GM19239 (cell line): ENCODE measurements at places on chromosomes 7 and 10.

DNA sequence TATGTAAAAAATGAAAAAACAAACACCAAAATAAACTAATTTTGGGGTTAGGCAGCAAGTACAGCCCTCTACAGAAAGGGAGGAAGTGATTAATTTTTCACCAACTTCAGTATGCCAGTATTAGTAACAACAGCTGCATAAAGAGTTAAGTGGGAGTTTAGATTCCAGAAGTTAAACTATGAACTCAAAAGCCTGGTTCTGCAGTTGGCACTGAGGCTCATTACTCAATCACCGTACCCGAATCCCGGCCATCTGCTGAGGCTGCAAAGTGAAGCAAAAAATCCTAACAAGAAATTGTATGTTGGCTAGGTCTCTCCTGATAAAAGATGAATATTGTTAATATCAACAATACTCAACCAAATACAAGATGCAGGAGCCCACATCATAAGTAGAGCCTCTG lies 4.0 kb downstream of the NUDT5 start:
- DNase-seq, result no peak

DNA sequence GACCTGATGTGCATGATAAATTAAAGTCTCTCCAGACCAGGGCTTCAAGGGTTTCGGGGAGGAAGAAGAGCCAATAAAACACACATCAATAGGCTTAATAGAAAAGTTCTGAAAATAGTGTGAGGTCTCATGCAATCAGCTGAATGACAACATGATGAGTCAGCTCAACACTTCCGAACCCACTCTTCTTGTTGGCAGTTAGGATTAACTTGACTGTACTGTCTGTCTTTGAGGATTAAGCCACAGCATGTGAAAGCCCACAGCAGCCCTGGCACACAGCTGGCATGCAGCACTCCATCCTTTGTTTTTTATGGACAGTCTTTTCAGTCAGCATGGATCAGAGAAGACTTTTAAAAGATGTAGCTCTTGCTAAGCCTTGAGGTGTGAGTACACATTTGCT lies 526.9 kb upstream of the VSTM2A start:
- no peak for DNase-seq

- DNase-seq, result no peak
Observed at GRCh38 chr7:139942636-139943035, 113.6 kb downstream of the TBXAS1 start.

GRCh38 chr10:30822693-30823465 lies 193.3 kb upstream of the LYZL2 start:
- DNase-seq, result no peak

GRCh38 chr7:77188731-77189437 lies 10.7 kb downstream of the FGL2 start:
- DNase-seq, result no peak

GRCh38 chr10:89426230-89426868 lies 12.0 kb downstream of the IFIT5 start:
- DNase-seq, result peak; percentile 18

GRCh38 chr10:28973309-28973972 lies 296.1 kb downstream of the BAMBI start:
- DNase-seq, result no peak

- no peak for DNase-seq
Observed at GRCh38 chr7:90613088-90613498, 17.0 kb downstream of the CDK14 start.

- DNase-seq, result no peak
Observed at GRCh38 chr7:44388089-44388970, 62.9 kb upstream of the CAMK2B start.

DNA sequence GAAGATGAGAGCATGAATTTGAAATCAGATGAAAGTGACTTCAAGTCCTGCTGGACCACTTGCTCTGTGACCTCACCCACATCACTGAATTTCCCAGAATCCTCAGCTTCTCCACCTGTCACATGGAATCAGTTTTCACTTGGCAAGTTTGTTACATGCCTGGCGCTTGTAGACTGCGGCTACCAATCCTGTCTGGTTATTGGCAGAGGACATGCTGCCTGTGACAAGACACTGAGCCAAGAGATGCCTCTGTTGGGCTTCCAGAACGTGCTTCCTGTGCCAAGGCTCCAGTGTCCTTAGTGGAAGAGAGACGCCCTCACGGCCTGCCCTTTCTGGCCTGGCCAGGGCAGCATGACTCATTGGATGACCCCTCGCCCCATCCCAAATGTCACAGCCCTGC lies 4.4 kb upstream of the MYL10 start:
- DNase-seq, result no peak

GRCh38 chr7:129872054-129872453 lies 80.7 kb downstream of the UBE2H start:
- no peak for DNase-seq

DNA sequence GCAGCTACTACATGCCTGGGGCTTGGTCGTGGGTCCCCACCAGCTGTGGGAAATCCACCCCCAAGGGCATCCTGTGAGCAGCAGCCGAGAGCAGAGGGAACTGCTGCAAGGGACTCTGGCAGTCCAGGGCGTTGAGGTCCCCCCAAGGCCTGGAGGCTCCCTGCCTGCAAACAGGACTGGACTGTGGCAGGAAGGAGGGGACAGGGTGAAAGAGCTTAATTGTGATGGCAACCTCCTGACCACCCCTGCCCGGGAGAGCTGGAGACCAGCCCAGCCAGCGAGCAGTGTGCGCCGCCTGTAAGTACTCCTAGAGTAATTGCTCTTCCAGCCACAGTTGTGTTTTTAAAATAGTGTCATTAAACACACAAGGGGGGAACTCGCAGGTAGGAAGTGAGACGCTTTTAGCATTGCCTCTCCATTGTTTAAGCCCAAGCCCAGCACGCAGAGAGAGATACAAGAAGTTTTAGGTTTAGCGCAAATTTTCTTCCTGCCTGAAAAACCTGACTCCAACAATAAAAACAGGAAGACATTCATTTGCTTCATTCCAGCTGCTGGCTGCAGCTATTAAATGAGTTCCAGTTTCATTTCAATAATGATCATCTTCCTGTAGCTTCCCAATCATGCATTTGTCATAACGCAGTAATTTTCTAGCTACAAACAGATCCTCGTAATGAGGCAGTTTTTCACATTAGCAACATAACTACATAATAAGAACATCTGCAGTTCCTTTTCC lies 111.1 kb downstream of the EBF3 start:
- no peak for DNase-seq

DNA sequence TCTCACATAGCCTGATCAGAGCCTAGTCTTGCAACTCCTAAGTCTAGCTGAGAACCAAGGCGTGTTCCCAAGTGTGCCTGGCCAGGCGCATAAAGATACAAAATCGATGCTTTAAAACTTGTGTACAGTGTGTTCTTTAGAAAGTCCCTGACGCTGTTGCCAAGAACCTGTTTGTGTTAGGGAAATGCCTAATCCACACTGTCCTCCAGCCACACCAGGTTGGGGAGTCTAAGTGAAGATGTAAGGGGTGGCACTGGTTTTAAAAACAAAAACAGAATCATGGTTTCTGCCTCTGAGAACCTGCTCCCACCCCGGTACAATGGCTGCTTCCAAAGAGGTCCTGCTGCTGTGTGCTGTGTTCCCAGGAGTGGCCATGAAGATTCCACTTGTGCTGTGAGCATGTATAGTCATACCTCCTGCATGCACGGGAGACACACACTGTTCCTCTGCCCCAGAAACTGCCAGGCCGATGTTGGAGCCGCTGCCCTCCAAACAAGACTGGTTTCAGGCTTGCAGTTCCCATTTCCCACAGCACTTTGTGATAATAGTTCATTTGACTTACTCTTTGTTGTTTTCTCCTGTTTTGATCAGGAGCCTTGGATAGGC lies 88.5 kb downstream of the CCNY start:
- DNase-seq, result no peak

DNA sequence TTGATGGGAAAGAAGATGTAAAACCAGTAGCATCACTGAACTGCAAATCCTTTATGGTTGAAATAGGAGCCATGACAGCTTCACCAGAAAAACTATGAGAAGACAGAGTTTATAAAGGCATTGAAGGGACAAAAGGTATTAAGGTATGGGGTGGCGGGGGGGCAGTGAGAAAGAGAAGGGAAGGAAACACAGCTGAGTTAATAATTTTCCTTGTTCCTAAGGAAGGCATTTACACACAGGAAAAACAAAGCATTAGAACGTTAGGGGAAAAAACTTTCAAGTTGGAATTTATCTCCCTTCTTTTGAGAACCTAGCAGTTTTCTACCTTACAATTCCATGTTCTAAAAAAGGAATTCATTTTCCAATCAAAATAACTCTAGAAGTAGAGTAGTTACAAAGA lies 4.4 kb downstream of the LARP4B start:
- DNase-seq, result no peak

DNA sequence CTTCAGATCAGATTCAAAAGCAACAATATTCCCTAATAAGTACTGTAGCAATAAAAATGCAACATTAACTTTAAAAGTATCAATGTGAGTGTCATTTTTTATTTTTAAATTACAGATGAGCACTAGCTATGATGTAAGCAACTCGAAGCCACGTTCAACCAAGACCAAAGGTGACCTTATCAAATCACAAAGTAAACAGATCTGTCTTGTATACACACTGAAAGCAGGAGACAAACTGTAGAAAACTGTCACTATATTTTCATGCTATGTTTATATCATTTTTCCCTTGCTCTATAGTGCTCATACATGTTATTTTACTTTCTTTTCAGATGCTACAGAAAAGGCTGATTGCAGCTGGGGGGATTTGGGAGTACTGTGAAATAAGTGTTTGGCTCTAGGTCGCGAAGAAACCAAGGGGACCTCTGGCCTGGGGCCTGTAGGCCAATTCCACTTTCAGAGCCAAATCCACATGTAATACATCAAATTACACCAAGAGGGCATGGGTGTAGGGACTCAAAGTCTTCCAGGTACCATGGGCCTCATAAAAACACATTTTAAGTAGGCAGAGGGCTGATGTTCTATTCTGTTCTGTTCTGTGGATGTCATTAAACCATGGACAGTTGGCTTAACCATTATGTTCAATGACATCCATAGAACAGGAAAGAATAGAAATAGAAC lies 245.2 kb downstream of the SFMBT2 start:
- DNase-seq, result no peak

DNA sequence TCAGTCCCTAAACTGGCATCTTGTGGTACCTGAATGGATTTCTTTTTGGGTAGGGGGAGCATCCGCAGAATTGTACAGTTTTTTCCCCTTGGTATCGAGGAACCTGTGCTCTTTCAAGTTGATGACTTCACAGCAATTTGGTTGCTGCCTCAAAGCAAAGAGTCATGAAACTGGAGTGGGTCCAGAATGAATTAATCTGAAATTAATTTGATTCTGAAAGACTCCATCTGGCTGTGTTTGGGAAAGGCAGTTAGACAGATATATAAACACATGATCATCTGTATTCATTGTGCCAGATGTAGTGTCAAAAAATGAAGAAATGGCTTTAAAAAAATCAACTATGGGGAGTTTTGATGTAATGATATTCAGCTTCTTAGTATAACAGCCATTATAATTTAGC lies 136.1 kb downstream of the CELF2 start:
- no peak for DNase-seq

GRCh38 chr10:109374215-109374614 lies 549.1 kb downstream of the XPNPEP1 start:
- DNase-seq, result no peak

DNA sequence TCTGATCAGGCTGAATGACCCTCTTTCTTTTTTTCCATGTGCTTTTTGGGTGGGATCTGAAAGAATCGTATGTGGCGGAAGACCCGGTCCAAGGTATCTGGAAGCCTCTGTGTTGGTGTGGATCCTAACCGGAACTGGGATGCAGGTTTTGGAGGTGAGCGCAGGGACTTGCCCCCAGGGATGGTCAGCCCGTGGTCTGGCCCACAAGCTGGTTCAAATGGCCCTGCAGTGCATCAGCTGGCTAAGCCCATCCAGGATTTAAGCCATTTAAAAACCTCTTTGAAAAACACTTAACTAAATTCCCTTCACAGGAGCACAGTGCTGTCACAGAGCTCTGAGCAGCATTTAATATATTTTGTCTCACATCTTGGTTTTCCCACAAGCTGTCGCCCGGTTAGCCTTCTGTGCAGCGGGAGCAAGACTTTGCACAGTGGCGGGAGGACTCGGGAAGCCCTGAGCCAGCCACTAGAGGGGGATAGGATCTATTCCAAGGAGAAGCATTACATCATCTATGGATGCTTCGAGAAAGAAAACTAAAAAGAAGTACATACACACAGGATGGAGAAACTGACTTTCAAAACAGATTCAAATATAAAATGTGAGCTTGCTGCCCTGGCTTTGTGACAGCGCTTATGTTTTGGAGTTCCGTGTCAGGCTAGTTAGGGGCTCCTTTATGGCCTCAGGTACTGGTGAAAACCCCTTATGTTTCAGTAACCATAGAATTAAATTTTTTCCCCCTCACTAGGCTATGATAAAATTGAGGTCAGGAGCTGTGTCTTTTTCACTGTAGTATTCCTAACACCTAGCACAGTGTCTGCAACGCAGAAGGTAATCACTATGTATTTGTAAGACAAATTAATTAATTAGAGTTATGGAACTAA lies 11.3 kb downstream of the CPA2 start:
- DNase-seq, result no peak
